ENCODE measurements at places on chromosomes 5 and 9.
A peak's percentile ranks its signal among the peaks of the same experiment; 100 is the strongest.

- no peak for DNase-seq
Measured at GRCh38 chr5:150607105-150607504, 33.4 kb upstream of the SYNPO start.

DNA sequence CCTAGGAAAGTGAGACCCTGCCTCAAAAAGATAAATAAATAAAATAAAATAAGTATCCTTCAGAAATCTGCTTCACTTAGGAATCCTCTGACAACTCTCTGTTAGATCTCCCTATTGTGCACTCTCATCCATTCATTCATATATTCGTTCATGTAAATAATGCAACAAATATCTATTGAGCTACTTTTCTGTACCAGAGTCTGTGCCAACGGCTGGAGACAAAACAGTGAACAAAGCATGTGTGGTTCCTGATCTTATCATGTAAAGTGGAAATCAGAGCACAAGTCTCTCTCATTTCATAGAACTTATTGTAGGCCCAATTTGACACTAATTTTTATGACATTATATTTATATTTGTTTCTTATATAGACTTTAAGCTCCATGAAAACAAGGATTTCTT, 40.3 kb upstream of the DAB2 start:
- no peak for DNase-seq

GRCh38 chr5:38772471-38772870, 73.3 kb upstream of the OSMR start:
- no peak for DNase-seq

DNA sequence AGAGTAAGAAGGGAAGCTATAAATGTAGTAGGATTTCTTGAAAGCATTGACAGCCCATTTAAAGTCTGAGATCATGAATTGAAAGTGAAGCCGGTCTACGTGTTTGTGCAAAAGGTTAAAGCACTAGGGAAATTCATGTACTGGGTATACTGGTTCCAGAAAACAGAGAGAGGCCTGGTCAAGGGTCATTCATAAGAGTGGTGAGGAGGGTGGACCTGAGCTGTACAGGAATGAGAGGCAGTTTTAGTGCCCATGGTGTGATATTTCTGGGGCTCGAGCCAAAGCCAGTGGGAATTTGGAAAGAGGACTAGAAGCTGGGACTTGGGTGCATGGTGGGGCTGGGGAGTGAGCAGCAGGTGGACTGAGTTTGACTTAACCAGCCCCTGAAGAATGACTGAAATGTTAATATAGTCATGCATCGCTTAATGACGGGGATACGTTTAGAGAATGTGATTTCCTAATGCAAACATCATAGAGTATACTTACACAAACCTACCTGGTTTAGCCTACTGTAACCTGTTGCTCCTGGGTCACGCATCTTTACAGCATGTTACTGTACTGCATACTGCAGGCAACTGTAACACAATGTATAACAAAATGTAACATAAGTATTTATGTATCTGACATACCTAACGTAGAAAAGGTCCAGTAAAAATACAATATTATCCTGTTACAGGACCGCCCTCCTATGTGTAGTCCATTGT, 173.0 kb downstream of the MAST4 start:
- no peak for DNase-seq

DNA sequence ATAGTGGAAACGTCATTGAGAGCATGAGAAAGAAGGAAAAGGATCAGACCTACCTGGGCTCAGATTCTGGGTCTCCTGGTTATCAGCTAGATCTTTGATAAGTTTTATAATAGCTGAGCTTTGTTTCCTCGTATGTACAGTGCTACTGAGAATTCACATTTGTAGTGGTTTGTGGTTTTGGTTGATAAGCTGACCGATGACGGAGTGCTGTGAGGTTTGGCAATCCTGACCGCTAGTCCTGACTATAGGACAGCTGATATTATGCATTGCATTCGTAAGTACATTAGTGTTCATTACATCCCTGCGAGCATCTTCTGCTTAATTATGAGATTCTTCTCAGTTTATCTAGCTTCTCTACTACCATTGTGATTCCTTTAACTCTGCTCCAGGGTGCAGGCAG, 190.7 kb upstream of the SLC27A6 start:
- DNase-seq, result no peak

GRCh38 chr5:140672455-140673186, 755 bp downstream of the DND1 start:
- DNase-seq, result no peak

- DNase-seq, result peak; percentile 6
Measured at GRCh38 chr5:154221371-154221896, 30.9 kb downstream of the GALNT10 start.

DNA sequence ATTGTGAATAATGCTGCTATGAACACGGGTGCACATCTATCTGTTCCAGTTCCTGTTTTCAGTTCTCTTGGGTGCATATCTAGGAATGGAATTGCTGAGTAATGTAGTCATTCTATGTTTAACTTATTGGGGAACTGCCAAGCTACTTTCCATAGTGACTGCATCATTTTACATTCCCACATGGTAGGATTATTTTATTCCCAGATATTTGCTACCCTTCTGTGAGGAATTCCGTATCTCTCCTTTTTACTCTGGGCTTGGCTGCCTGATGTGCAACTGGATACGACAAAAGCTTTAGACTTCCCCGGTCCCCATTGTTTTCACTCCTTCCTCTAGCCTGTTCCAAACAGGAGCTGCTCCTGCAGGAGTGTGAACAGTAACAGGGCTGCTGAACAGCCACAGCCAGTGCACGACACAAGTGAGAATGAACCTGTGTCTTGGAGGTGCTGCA, 7.2 kb downstream of the TAS2R1 start:
- DNase-seq, result no peak

DNA sequence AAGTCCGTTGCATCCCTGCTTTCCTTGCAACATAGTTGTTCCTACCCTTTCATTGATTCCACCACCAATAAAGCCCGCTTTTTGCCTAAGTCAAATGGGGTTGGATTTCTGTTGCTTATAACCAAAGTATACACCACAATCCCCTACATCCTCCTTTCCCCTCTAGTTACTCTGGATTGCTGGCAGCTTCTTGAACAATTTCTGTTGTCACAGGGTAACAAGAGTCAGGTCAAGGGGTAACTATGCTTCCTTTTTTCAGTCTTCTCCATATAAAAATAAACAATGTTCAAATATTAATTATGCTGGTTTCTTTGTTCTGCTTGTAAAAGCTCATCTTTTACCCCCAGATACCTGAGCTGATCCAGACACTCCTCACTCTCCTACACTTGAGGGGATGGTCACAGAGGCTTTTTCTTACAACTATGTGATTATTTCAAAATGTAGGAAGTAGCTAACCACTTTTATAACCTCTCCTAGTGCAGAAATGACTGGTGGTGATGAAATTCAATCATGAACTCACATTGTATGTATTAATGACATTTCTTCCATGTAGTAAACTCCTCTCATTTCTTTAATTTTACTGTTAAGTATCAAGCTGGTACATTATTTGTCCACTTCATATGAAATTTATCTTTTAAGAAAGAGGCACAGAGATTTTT, 136.5 kb downstream of the SNX18 start:
- no peak for DNase-seq

DNA sequence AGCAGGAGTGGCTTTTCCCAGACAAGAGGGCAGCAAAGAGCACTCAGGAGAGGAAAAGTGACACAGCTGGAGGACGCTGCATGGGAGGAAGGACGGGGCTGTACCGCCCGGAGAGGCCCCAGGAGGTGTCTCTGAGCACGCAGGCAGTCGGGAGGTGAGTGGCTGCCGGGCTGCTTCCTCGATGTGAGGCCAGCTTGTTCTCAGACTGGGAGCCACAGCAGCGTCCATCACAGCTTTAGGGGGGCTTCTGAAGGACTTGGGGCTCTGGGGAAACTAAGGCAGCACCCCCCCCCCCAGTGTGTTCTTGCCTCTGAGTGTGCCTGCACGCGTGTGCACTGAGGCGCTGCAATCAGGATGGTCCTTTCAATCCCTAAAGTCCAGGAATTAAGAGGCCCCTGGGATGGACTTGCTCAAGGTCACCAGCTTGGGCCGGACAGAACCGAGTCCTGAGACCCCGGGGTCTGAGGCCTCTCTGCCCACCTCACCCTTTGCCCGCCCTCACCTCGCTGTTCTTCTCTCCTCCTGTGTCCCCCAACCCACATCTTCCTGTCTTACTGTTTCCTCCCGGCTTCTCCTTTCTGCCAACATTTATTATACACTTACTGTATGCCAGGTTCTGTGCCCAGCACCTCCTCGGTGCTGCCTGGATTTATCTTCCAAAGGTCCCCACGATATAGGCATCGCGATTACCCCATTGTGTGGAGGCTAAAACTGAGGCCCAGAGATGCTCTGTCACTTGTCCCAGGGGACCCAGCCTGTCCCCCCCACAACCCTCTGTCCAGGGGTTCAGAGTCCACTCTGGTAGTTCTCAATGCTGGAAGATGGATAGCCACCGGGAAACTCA, 32.9 kb downstream of the FAM163B start:
- DNase-seq, result no peak

GRCh38 chr5:134965271-134965825, 2.4 kb upstream of the CATSPER3 start:
- no peak for DNase-seq

DNA sequence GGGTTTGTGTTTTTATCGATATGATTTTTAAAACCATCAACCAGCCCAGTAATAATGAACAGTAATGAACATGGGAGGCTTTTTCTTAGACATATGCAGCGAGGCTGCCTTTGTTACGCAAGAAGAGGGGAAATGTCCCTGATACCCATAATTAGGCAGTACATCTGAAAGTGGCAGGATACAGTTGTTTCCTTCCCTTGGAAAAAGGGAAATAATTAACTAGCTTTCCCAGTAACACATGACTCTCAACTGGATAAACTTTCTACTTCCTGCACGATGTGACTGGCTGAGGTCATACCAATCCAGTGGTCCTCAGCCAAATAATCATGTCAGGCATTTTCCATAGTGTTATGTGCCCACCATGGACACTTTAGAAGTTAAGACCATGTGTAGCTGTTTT, 431.6 kb upstream of the C9orf72 start:
- no peak for DNase-seq

All from stimulated activated CD8-positive, alpha-beta memory T cell treated with anti-CD3 and anti-CD28 coated beads, Interleukin-15, amount 100 ng/mL, for 24 hours (primary cell).